ENCODE measurements at places on chromosomes 13 and 19. TPM values are rescaled to one million over a fixed set of nuclear protein-coding genes. Genes with fewer than 3 reads are reported as not detected.

The KIR2DL4 gene
- total RNA-seq = not detected

The SYNGR4 gene
- total RNA-seq = 0.39 TPM

The IRGQ gene
- total RNA-seq = 20.4 TPM

The DMRTC2 gene
- total RNA-seq = not detected

The POSTN gene
- 0.08 TPM for total RNA-seq

The FAM216B gene
- total RNA-seq = 0.05 TPM

The PSG7 gene
- total RNA-seq = not detected

The KLK12 gene
- not detected for total RNA-seq

Measured in Panc1 (cell line).